ENCODE measurements at places on chromosomes 5 and 9.

DNA sequence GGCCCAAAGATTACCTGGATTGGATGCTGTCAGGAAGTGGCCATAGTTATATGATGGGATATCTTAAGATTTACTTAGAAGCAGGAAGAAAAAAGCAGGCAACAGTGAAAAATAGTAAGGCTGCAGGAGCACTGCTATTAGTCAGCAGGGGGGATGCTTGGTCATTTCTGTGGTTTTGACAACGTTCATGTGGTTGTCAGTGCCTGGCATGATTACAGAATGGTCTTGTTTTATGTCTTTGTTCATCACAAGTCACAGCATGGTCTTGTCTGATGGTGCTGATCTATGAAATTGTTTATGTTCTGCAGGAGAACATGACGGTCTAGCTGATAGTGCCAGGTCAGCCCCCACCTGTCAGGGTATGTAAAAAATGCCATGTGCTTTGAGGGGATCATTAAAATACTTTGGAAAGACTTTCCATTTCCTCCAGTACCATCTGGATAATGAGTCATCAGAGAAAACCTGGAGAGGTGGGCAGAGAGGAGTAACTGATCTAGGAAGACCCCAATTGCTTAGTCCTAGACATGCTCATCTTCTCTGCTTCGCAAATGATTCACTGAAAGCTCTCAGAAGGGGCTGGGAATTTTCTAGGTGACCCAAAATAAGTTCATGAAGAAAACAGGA lies 48.5 kb downstream of the PLGRKT start:
- DNase-seq = no peak

DNA sequence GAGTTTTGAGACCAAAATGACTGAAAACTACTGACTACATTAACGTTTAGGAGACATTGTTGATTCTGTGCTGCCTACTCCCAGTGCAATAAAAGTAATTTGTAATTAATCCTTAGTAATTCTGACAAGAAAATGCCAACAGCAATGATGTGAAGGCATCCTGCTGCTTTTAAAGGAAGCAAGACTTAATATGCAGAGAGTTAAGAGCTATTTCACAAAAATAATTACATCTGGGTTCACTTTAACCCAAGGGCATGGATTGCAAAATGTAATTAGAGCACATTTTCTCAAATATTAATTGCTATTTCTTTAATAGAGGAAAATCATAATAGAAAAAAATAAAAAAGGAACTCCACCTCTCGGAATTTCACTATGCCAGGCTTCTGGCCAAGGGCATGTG lies 22.7 kb upstream of the TNFSF8 start:
- no peak for DNase-seq

- DNase-seq = no peak
These were observed 115.2 kb upstream of the WWC1 start for GRCh38 chr5:168176251-168176650.

- DNase-seq = no peak
These were observed 41.4 kb upstream of the IL7R start for GRCh38 chr5:35815089-35815936.

DNA sequence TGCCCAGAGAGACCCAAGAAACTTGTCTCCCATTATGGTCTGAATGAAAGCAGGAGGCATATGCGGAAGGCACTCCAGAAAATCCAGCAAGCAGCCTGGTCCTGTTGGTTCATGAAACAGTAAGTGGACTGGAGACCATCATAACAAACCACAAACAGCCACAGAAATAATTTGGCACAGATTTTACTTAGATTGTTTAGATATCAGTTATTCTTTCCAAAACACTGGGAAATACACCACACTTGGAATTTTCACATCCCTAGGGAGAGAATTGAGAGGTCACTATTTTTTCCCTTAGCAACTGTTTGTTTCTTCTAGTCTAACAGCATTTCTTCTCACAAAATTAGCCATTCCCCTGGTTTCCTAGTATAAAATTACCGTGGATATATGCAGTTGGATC lies 300.8 kb downstream of the OSTF1 start:
- no peak for DNase-seq

GRCh38 chr9:63859475-63860215 lies 1425.4 kb downstream of the FOXD4L5 start:
- no peak for DNase-seq

DNA sequence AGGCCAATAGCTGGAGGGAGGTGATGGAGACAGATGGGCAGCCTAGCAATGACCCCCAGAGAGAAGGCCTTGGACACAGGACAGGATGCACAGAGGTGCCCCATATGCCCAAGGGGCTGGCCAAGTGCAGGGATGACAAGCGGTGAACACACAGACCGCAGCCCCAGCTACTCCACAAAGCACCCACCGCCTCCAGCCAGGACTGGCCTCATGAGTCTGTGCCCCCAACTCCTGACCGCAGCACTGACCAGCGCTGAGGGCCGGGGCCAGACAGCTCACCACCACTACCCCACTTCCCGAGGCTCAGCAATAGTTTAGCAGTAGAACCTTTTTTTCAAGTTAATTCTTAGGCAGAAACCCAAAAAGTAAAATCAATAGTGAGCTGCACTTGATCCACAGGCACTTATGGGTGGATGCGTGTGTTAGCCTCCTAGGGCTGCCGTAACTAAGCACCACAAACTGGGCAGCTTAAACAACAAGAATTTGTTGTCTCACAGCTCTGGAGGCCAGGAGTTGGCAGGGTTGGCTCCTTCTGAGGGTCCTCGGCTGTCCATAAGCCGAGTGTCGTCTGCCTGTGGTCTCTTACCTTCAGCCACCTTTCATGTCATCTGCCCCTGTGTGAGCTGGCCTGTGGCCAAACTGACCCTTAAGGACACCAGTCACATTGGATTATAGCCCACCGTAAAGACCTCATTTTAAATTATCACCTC lies 14.1 kb downstream of the ROR2 start:
- no peak for DNase-seq

DNA sequence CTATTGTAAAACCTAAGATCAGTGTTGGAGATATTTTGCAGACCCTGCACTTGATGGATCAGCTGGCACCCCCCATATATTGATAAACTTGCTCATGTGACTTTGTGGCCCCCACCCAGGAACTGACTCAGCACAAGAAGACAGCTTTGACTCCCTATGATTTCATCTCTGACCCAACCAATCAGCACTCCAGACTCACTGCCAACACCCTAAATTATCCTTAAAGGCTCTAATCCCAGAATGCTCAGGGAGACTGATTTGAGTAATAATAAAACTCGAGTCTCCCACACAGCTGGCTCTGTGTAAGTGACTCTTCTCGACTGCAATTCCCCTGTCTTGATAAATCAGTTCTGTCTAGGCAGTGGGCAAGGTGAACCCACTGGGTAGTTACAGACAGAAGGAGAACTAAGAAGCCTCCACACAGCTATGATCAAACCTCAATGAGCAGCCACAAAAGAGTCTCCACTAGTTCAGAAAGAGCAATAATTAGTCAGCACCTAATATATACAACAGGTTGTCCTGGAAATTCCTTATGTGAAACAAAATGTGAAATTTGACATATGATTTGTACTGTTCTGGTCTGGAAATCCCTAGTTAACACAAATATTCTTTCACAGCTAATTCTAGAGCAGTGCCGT lies 52.2 kb downstream of the ACTL7B start:
- no peak for DNase-seq

DNA sequence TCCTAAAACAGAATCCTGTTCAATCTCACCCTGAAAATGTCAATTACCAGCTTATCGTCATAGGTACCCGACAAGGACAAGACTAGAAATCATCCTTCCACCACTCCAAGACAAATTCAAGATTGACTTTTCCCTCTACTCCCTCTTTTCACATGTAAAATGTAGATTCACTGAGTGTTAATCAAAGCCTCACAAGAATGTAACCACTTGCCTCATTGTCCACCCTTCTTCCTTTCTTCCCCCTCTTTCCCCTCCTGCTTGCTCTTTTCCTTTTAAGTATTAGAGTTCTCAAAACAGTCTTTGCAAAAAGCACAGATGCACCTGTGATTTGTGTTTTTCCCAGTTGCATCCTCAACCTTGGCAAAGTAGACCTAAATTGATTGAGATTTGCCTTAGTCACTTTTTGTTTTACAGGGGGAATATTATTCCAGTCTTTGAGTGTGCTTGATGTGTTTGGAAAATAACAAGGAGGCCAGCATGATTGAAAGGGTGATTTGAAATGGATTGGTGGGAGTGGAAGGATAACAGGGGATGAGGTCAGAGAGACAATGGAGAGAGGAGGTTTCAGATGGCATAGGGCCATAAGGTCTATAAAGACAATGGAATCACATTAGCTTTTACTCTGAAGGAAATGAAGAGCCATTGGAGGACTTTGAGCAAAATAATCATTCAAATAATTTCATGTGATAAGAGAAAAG lies 231.3 kb upstream of the TYRP1 start:
- DNase-seq = no peak

DNA sequence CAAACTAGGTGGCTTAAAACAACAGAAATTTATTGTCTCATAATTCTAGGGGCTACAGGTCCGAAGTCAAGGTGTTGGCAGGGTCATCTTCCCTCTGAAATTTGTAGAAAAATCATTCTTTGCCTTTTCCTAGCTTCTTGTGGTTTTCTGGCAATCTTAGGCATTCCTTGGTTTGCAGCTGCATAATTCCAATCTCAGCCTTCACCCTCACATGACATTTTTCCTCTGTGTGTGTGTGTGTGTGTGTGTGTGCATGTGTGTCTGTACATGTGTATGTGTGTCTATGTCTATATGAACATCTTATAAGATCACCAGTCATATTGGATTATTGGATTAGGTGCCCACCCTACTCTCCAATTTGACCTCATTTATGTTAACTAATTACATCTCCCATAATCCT lies 330.6 kb downstream of the CHSY3 start:
- no peak for DNase-seq

Data from stimulated activated CD8-positive, alpha-beta memory T cell treated with anti-CD3 and anti-CD28 coated beads, Interleukin-2, amount 100 ng/mL, for 1 hour (primary cell).